ENCODE measurements at places on chromosomes 6 and 20. TPM values are rescaled to one million over a fixed set of nuclear protein-coding genes. Genes with fewer than 3 reads are reported as not detected.

RIPOR3 gene
- 14.6 TPM for total RNA-seq

MOG gene
- not detected for total RNA-seq

PHACTR1 gene
- total RNA-seq: 33.6 TPM

TLDC2 gene
- 2.3 TPM for total RNA-seq

RTN4IP1 gene
- 8.9 TPM for total RNA-seq

KCNQ2 gene
- 2.2 TPM for total RNA-seq

PDYN gene
- not detected for total RNA-seq

CD24 gene
- total RNA-seq: 2,350 TPM

PDE10A gene
- 23.1 TPM for total RNA-seq

DEFB132 gene
- not detected for total RNA-seq

ELOVL4 gene
- total RNA-seq: 0.38 TPM

ENPP3 gene
- 2.0 TPM for total RNA-seq

DNA sequence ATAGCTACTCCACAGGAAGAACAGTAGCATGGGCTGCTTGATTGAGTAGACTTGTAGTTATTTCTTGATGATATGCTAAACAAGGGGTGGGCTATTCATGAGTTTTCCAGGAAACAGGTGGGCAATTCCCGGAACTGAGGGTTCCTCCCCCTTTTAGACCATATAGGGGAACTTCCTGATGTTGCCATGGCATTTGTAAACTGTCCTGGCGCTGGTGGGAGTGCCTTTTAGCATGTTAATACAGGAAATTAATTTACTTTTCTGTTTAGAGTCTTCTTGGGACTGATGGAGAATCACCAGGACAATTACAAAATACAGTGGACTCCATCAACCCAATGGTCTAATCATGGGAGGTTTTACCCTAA lies 22.7 kb downstream of the CYP24A1 start:
- no peak for DNase-seq

DNA sequence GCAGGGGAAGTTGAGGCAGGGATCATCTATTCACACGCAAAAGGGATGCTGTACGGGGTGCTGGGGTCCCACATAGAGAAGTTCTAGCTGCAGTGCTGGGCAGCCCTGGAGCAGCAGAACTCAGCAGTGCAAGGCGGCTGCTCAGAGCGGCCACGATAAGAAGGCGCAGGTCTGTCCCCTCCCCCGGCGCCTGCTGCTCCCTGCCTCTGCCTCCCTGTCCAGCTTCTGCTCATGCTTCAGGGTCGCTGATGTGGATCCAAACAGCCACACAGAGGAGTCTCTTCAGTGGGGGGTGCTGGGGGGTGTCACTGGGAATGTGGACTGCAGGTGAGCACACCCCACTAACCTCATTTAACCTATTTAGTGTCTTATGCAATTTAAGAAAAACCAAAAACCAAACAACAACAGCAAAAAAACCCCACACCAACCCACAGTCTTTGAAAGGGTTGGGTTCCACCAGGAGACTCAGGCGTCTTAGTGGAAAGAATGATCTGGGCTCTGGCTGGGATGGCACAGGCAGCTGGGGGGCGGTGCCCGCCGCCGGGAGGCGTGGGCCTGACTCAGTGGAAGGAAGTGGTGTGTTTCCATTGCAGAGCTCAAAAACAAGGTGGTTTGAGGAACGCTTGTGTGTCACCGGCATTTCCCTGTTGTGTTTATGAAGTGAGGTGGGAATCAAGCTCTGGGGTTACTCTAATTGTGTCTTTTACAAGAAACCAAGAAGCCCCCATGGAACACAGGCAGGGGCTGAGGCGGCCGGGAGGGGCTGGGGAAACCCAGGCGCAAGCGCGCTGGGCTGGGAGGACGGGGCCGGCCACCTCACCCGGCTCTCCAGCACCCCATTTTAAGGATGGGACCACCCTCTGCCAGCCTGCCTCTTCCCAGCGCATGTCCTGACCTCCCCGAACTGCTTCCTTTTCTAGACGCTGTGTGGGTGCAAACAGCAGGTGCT lies 55.1 kb downstream of the IRF4 start:
- peak; percentile 32 for DNase-seq

DNA sequence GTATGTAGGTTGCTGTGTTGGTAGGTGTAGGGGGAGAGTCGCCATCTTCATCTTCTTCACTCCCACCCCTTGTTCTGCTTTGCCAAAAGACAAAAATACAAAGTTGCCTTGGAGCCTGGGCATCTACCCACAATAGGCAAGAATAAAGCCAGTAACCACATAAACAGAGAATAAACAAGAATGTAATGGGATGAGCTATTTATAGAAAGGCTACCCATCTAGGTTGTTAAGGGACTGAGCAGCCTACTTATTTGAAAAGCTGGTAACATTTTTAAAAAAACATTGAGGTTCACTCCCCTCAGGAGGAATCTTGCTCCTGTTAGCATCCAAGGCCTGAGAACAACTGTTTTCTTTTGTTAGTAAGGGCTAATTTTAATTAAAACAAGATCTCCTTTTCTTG lies 301.4 kb upstream of the STXBP5 start:
- DNase-seq: no peak

DNA sequence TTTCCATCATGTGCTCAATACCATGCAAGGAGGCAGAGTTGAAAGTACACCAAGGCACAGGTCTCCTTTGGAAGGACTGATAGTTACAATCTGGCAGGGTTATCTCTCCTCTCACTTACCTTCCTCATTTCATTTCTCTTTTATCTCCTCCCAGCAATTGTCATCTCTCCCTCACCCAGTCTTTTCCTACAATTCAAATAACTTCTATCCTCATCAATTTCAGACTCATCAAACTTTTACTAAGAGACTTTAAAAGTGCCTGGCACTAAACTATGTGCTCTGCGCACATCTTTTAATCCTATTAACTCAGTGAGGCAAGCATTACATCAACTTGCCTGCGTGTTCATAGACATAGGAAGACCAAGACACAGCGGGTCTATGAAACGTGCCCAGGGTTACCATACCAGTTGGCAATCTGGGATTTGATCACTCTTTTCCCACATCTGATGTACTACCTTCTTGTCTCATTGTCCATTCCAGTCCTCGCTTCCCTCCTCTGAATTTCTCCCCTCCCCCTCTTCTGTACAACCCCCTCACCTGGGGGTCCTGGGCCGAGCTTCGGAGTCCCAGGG lies 1.2 kb downstream of the VARS1 start:
- peak; percentile 28 for DNase-seq

DNA sequence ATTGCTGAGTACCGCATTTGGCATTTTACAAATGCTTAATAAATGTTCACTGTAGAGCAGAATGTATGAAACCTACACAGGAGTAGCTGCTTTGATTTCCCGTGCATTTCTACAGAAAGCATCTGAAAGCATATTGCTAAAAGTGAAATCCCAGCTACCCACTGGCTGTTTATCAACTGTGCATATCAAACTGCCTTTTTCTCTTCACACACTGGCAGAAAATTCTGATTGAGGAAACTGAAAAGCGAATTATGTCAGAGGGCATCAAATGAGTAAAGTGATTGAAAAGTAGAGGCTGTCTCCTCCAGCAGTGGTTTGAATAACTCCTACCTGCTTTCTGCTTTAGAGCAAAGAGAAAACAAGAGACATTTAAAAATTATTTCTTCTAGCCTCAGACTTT lies 28.0 kb downstream of the STX11 start:
- no peak for DNase-seq

DNA sequence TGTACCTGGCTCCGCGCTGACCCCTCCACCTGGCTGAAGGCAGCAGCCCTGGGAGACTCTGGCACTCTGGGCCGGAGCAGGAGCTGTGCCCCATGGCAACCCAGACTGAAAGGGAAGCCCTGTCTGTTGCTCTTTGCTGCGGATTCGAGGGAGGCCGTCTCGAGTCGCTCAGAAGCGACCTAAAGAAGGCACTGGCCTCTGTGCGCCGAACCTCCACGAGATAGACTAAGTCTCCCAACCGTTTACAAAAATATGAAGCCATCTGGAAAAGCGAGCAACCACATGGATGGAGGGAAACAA lies 10.5 kb upstream of the TBX18 start:
- no peak for DNase-seq

- no peak for DNase-seq
Observed at GRCh38 chr6:157283900-157284737, 39.2 kb downstream of the TMEM242 start.

- DNase-seq: no peak
Observed at GRCh38 chr6:140736231-140736630, 1361.8 kb upstream of the CITED2 start.

DNA sequence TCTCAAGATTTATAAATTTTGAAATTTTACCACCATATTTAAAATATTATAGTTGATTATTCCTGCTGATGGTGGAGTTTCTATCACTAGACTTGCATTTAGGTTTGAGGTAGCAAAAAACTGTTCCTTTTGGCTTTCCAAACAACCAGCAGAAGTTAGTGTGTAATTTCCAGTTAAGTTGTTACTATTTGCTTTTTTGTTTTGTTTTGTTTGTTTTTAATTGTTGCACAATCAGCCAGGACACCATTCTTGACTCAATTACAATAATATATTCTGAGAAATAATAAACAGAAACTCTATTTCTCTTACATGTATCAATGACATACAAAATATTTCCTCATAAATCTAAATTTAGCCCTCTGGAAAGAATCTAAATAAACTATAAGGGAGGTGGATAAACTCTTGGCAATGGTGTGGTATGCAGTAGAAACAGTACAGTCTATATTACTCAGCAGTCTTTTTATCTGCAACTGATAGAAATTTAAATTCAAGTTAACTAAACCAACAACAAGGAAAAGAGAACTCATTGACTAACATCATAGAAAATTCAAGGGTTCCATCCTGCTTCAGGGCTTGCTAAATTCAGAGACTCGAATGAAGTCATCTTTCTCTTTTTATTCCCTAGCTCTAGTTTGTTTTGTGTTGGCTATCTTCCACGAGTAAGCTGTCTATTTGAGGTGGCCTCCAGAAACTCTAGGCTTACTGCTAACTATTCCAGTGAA lies 19.4 kb upstream of the COL19A1 start:
- DNase-seq: no peak

DNA sequence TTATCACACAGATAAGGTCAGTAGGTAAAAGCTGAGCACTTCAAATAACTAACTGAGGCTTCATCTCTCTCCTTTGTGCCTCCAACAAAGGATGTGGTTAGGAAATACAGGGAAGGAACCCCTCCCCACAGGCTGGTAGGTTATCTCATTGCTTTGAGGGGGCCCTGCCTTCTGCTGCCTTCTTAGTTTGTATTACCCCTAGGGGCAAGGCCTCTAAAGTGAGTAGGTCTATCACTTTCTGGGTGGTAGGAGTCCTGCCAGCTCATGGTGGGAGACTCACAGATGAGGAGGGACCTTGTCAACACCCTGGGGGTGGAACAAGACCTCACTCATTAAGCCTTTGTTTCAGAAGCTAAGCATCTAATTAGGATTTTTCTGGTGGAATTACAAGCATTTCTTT lies 34.6 kb downstream of the EDN1 start:
- DNase-seq: no peak

GRCh38 chr20:40942775-40943174 lies 85.8 kb upstream of the TOP1 start:
- DNase-seq: no peak

GRCh38 chr20:6704132-6704861 lies 63.2 kb upstream of the BMP2 start:
- DNase-seq: no peak

DNA sequence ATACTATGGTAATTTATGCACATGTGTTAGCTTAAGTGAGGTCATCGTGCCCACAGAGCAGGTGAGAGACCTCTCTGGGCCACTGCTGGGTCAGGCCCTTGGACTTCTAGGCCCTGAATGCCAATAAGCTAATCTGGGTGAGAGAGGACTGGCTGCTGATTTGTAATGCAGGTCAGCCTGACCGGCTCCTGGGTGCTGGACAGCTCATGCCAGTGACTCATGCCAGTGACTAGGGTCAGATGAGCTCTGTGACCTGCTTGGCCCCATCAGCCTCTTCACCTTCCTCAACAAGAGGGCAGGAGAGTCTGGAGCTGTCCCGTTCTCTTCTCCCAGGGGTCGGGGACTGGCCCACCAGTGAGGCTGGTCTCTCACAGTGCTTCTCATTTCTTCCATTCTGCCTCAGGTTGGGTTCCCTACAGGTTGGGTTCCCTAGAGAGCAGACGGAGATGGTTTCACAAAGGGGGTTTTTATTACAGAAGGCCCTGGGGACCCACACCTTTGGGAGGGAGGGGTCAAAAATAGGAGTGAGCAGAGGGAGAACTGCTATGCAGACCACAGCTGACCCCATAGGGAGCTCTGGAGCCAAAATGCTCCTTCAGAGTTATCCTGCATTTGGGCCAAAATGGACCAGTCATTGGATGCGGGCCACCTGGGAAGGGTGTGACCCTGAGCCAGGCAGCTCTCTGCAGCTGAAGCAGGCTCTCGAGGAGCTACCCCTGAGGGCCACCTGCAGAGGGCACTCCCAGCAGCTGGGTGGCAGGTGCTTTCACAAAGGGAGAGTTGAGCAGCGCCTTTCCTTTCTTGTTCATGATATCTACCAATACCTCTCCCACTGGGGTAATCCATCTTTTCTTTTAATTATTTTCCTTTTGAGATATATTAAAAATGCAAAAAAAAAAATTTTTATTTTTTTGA lies 2.2 kb upstream of the OXT start:
- DNase-seq: no peak

DNA sequence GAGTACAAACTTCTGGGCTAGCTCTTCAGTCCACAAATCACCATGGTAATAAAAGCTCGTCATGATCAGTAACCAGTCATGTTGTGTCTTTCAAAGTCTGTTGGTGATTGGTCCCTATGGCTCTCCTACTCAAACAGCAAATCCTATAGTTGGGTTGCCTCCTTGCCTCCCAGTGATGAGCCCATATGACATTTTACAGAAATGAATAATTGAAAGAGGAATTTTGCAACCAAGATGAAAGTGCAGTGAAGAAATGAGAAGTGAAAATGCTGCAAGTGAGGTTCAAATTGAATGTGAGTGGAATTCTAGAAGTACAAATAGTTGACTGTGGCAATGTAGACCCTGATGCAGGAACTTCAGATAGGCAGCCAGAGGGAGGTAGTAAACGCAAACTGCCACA lies 5.1 kb upstream of the SIRPD start:
- DNase-seq: no peak

DNA sequence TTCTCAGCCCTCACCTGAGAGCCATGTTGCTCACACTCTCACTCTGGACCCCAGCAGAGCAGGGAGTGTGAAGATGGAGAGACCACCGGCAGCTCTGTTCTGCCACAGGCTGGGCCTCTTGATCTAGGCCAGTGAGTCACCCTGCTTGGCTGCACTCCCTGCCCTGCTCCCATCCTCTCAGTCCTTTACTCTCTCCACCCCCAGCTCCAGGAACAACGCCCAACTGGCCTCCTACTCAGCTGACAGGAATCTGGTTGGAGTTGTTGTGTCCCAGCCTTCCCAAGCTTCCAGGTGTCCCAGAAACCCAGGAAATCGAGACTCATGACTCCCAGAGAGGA lies at the start of gene PSORS1C1:
Gene PSORS1C1 (plus strand): TSS at position 260 of the 338 bp plus-strand sequence. CDS start 14,833 bp downstream, outside the sequence.
- no peak for DNase-seq

DNA sequence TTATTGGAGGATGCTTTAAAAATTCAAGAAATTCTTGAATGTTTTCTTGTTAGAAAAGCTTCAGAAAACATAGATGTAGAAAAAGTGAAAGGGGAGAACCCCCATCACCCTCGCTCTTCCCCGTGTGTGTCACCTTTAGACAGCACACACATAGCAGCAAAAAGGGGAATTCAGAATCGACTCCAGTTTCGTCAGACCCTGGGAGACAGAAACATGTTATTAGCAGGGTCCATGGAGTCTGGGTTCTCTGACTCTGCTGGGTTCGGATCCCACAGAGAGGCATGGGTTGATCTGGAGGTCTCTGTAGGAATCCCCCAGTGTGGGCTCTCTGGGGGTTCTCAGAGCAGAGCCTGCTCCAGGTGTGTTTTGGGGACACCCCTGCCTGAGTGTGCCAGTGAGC lies 43.7 kb downstream of the ARHGAP40 start:
- no peak for DNase-seq

GRCh38 chr6:1179571-1180459 lies 132.1 kb upstream of the FOXQ1 start:
- DNase-seq: no peak

All from kidney (tissue), 22 donors.